ENCODE measurements at places on chromosomes 11 and 22. TPM values are rescaled to one million over a fixed set of nuclear protein-coding genes. Genes with fewer than 3 reads are reported as not detected.
A peak's percentile ranks its signal among the peaks of the same experiment; 100 is the strongest.

GRCh38 chr11:3195251-3196160 is 23.1 kb downstream of the MRGPRG start:
- DNase-seq: no peak

DNA sequence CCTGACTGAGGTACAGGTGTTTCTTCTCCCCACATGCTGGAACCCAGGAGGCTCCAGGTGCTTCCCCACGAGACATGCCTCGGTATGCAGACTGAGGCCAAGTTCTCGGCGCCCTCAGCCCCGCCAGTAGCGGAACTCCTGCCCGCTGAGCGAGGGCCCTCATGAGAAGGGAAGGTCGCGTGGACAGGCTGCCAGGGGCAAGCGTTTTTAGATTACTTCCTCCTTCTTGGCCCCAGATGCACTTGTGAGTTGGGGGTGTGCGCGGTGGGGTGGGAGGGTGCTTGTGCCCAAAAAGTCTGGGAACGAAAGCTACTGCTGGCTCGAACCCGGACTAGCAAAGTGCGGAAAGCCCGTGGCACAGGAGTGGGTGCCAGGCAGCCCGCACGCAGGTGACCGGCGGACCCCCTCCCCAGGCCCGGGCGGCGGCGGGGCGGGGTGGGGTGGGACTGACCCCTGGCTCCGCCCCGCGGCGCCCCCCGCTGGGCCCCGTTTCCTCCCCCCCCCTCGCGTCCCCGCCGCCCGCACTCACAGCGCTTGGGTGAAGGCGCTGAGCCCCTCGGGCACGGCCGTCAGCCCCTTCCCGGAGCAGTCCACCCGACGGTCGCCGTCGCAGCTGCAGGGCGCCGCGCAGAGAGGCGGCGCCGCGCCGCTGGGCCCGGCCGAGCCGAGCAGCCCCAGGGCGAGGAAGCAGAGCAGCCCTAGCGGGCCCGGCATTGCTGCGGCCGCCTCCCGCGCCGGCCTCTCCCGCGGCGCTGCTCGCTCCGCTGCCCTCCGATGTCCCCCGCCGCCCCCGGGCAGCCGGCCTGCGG is 797 bp downstream of the LGR4 start:
- peak; percentile 46 for DNase-seq

GRCh38 chr11:37370817-37371216 is 772.8 kb upstream of the RAG2 start:
- DNase-seq: peak; percentile 36

DNA sequence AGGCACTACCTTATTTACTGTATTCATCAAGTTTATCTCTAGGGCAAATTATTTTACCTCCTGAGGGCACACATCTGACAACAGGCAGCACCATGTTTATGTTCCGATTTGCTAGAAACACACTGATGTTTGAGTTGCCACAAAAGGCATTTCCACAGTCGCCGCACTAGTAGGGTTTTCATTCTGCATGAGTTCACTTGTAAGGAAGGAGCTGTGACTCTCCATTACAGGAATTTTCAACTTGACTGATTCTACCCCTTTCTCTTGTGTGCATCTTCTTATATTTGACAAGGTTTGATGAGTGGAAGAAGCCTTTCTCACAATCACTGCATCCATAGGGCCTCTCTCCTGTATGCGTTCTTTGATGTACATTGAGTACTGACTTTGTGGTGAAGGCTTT is 455.9 kb upstream of the CNTN5 start:
- DNase-seq: peak; percentile 22

- DNase-seq: peak; percentile 67
Observed at GRCh38 chr22:45290410-45290936, 5.7 kb downstream of the UPK3A start.

DNA sequence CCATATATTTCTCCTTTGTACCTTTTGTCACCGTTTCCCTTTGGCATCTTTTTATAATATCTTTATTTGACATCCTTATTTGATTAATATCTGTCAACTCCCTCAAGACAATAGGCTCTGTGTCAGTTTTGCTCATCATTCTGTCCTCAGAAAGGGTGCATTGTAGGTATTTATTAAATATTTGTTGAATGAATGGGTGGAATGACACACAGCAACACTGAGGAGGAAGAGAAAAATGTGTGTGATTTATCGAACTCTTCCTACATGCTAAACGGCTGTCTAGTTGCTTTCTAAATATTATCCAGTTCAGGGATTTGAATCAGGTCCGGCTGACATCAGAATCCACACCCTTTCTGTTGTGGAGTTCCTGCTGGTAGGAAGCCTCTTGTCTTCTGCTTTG is 98.2 kb downstream of the NAV2 start:
- DNase-seq: no peak

DNA sequence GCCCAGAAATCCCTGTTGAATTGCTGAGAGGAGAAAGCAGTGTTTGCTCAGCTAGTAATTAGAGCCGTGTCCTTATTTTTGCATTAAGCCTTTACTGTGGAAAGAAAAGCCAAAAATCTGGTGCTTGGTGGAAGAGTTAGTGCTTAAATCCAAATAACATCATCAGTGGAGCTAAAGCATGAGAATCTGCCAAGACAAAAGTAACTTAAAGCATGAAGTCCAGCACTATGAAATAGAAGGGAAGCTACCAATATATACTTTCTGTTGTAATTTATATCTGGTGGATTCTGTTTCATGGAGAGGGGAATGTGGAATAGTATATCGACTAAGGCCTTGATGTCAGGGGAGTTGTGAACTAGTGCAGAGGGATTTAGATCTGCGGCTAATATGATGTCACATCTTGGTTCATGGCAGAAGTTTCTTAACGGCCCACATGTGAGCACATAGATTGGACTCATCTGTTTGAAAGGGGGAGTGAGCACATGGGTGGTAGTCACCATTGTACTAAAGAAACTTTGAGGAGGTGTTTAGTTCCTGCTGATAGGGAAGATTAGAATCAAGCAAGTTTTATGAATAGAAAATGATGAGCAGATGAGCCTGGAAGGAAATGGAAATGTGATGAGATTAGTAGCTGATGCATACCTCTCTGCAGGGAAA is 224.4 kb upstream of the MTNR1B start:
- DNase-seq: no peak

- no peak for DNase-seq
Observed at GRCh38 chr11:10502770-10503169, 38.2 kb downstream of the RNF141 start.

DNA sequence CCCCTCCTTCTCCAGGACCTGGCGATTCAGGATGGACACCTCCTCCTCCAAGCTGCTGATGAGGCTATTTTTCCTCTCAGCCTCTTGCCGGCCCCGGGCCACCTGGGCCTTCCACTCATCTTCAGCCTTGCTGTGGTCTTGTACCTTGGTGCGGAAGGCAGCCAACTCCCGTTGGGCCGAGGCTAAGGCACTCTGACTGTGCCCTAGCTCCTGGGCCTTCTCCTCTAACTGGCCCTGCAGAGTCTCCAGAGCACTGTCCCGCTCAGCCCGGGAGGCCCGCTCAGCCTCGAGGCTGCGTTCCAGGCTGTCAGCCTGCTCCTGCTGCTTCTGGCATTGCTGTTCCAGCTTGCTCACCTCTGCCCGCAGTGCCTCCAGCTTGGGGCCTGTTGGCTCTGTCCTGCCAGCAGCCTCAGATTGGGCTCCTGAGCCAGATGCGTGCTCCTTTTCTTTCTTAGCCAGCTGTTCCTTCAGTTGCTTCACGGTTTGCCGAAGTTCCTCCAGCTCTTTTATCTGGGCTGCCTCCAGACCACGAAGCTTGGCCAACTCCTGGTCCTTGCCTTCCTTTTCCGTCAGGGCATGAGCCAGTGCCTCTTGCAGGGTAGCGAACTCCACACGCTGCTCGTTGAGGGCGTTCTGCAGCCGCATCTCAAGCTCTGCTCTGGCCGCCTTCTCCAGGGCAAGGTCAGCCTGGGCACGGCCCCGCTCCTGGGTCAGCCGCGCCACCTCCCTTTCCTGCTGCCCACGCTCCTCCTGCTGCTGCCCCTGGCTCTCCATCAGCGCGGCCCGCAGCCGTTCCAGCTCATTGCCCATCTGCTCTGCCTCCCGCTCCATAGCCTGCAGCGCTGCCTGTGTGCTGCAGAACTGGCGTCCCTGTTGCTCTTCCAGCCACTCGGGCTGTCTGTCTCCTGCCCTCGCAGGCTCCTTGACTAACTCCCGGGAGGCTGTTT is 15.3 kb downstream of the IL18BP start:
- DNase-seq: no peak

DNA sequence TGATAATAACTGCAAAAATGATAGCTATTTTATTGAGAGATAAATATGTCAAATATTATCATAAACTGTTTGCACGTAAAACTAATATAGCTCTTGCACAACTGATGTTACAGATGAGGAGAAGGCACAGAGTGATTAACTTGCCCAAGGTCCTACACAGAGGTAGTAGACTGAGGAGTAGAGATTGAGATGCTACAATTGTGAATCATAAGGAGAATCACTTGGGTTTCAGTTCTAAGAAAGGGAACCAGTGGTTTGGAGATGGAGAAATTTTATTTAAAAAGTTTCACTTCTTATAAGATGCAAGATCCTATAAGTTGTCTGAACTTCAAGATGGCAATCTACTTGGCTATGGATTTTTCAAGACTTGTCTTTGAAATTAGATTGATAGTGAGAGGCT is 224.8 kb upstream of the RAG2 start:
- DNase-seq: no peak

- no peak for DNase-seq
Observed at GRCh38 chr11:84671325-84671999, 955.7 kb downstream of the DLG2 start.

DNA sequence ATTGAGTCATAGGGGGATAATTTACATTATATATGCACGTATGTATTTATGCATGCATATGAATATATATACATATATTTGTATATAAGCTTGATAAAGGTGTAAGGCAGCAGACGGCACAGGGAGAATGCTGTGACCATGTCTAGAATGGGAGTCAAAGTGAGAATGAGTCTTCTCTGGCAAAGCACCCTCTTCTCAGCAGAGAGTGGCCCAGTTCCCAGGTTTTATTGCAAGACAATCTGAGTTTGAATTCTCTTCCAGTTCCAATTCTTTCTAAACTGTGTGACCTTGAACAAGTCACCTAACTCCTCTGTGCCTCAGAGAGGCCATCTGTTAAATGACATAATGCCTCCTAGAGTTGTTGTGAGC is 13.8 kb downstream of the EHF start:
- DNase-seq: no peak

- DNase-seq: peak; percentile 83
Observed at GRCh38 chr22:42745118-42745517, 24.4 kb upstream of the A4GALT start.

GRCh38 chr22:21701384-21701971 is 34.1 kb downstream of the YPEL1 start:
- no peak for DNase-seq

DNA sequence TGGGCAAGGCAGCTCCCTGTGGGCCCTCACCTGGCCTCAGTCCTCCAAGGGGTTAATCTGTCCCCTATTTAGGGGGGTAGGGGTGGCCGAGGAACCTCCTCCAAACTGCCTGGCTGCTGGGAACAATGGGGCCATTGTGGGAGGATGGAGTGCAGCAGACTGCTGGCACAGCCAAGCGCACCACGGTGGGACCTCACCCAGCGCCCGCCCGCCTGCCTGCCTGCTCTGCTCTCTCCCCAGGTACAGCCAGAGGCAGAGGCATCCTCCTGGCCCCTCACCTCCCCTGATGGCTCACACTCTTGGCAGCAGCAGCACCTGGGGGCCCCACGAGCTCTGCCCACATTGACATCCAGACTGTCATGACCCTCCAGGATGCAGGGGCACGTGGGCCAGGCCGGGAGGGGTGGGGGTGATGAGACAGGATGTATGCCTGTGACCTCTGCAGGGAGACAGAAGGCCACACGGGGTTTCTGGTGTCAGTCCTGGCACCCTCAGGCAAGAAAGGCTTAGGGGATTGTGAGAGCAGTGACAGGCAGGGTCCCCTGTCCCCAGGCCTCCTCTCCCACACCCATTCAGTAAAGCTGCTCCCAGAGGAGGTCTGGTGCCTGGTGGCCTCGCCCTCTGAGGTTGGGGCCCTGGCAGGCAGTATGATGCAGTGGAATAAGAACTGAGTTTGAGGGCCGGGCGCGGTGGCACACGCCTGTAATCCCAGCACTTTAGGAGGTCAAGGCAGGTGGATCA is 11.4 kb downstream of the BCL9L start:
- peak; percentile 71 for DNase-seq

GRCh38 chr11:73288873-73289707 is 17.0 kb downstream of the P2RY6 start:
- peak; percentile 98 for DNase-seq

- no peak for DNase-seq
Observed at GRCh38 chr11:520428-521176, 13.6 kb upstream of the RNH1 start.

DNA sequence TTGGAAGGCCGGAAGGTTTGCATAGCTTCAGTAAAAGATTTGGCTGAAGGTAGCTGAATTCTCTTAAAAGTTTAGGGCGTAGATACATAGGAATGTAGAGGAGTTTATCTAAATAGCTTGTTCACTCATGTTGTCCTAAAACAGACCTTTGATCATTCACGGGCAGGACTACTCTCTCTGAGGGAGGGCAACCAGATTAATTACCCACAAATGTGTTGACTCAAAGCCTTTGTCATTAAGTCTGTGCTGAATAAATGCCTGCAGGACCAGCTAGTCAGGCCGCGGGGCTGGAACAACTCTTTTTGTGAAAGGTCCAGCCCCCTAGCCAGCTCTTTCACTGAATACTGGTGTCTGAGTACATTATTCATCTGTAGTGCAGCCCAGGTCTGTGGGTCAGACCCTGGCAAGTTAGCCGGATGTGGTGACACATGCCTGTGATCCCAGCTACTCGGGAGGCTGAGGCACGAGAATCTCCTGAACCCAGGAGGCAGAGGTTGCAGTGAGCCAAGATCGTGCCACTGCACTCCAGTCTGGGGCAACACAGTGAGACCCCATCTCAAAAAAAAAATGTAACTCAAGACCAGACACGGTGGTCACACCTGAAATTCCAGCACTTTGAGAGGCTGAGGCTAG is 2.8 kb upstream of the FADD start:
- DNase-seq: peak; percentile 36

- no peak for DNase-seq
Observed at GRCh38 chr22:30906946-30907345, 61.6 kb downstream of the MORC2 start.

DNA sequence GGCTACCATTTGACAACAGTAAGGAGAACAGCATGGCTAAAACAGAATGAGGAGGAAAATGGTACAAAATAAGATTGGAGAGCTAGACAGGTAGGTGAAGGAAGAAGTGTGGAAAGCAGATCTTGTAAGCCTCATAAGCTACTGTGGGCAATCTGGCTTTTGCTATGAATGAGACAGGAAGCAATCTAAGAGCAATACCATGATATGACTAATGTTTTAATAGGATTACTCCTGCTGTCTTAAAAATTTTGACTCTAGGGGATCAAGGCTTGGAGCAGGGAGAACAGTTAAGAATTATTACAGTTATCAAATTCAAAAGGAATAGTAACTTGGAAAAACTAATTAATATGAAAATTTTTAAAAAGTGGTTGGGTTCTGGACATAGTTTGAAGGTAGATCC is 1166.0 kb upstream of the CCDC90B start:
- no peak for DNase-seq

MLC1 gene
- total RNA-seq: not detected

SYCE3 gene
- not detected for total RNA-seq

MB gene
- total RNA-seq: 0.30 TPM

ELMOD1 gene
- total RNA-seq: not detected

GNG3 gene
- total RNA-seq: not detected

LRP4 gene
- total RNA-seq: 1.1 TPM

CCDC89 gene
- 3.0 TPM for total RNA-seq

GLYATL1B gene
- not detected for total RNA-seq

NRGN gene
- total RNA-seq: 21.2 TPM

PLAAT4 gene
- total RNA-seq: 90.7 TPM

PANX3 gene
- total RNA-seq: not detected

SCGB2A2 gene
- not detected for total RNA-seq

All from M059J (cell line).